NCI-H187 (cell line): ENCODE measurements at places on chromosomes 1 and 21.

DNA sequence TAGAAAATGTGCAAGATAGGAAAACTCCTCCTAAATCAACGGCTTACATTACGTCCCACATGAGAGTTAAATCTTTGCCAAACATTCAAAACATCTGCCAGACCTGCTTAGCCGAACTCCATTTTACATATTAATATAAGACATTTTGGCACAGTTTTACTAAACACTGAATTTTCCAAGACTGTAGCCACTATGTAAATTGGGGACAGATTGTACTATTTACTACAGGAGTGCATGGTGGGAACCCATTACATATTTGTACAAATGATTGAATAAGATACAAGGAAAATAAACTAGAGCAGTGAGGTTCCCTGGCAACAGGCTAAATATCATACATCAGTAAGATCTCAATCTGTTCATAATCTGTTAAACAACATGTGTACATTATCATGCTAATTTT lies 1234.4 kb downstream of the KCNT2 start:
- no peak for DNase-seq

DNA sequence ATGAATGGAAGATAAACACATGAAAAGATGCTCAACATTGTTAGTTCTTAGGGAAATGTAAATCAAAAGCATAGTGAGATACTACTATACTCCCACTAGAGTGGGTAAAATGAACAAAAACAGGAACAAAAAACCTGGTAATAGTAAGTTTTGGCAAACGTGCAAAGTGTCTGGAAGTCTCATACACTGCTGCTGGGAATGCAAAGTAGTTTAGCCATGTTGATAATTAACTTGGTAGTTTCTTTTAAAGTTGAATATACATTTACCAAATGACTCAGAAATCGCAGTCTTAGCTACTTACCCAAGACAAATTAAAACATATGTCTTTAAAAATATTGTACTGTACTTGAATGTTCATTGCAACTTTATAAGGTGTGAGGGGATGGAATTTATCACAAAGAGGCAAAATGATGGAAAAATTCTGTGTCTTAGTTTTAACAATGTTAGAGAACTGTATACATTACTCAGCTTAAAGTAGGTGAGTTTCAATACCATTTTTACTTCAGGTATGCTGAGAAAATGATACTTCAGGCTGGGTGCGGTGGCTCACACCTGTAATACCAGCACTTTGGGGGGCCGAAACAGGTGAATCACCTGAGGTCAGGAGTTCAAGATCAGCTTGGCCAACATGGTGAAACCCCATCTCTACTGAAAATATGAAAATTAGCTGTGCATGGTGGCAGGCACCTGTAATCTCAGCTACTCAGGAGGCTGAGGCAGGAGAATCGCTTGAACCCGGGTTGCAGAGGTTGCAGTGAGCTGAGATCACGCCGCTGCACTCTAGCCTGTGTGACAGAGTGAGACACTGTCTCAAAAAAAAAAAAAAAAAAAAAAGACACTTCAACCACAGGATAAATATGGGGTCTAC lies 102.3 kb downstream of the PDE4B start:
- DNase-seq = no peak

DNA sequence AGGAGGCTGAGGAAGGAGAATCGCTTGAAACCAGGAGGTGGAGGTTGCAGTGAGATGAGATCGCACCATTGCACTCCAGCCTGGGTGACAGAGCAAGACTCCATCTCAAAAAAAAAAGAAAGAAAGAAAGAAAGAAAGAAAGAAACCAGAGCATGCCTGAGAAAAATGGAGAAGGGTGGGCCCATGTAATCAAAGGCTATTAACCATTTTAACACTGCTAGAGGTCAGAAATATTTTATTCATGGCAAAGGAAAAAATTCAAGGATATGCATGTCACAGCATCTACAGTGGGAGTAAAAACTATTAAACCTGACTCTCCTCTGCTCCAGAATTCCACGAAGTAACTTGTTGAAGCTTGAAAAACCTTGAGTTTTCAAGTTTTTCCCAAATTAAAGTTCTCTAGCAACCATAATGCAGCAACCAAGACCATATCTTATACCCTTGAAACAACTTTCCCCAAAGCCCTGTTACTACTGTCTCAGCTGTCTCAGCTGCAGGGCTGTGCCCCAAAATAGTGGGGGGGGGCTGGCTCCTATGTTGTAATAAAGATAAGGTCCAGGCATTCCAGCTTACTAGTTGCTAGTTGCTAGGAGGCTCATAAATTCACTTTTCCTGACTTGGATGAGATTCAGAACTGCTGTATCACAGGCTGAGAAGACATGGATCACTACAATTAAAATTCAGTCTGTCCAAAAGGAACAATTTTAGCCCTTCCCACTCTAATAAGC lies 112.9 kb upstream of the SOD1 start:
- DNase-seq = no peak

DNA sequence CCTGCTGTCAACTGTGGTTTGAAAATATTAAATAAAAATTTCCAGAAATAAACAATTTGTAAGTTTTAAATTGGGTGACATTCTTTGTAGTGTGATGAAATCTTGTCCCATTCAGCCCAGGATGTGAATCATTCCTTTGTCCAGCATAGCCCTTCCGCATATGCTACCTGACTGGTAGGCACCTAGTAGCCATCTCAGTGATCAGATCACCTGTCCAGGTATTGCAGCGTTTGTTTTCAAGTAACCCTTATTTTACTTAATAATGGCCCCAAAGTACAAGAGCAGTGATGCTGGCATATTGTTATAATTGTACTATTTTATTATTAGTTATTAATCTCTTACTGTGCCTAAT lies 351.6 kb upstream of the B3GALT2 start:
- no peak for DNase-seq

DNA sequence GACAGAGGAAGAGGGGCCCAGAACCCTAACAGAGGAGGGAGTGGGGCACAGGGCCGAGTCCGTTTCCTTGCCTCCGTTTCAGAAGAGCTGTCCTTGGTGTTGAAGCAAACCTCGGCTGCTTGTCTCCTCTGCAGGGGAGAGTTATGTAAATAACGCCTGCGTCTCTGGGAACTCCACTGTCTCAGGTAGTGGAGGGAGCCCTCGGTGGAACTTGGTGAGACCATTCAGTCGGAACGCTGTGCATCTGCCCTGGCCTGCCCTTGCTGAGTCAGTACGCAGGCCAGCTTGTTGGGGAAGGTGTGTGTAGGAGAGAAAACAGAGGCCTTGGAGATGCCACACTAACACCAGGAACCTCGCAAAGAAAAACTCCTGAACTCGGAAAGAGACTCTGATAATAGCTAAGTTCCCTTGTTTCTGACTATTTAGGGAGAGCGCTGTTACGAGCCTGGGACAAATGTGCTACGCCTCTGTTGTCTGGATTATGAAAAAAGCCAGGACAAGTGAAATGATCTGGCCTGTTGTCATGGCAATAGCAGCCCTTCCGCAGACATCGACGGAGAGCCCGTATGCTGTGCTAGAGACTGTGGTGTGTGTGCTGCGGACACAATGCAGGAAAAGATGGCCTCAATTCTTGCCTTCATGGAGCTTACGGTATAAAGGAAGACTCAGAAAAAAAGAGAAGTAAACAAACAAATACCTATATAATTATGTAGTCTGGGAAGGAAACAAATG lies 94.6 kb upstream of the AKT3 start:
- DNase-seq = no peak

DNA sequence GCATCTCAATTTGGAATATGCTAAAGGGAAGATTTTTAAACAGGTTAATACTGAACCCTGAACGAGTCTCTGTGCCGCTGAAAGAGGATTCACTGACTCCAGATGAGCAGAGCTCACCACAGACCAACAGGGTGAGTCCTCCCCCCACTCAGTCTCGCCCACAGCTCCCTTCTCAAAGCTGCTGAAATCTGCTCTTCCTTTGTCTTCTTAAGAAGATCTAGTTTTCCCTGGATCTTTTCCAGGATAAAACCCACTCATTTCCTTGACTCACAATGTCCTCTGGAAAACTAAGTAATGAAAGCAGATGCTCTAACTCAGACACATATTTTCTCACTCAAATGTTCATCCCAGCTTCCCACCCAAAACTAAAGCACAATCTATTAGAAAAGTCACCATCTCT lies 447.0 kb upstream of the PKN2 start:
- DNase-seq = no peak

GRCh38 chr1:221907166-221907932 lies 165.5 kb upstream of the DUSP10 start:
- DNase-seq = no peak

DNA sequence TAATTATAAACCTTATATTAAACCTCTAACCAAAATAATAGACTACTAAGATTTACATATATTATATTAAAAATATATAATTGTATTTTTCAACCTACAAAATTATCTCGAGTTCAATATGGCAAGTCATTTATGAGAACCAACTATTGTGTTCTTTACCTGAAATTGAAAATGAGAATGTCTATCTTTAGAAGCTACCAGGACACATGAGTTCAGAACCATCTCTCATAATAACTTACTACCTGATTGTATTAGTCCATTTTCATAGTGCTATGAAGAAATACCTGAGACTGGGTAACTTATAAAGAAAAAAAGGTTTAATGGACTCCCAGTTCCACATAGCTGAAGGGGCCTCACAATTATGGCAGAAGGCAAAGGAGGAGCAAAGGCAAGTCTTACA lies 6.8 kb downstream of the HAO2 start:
- DNase-seq = no peak

DNA sequence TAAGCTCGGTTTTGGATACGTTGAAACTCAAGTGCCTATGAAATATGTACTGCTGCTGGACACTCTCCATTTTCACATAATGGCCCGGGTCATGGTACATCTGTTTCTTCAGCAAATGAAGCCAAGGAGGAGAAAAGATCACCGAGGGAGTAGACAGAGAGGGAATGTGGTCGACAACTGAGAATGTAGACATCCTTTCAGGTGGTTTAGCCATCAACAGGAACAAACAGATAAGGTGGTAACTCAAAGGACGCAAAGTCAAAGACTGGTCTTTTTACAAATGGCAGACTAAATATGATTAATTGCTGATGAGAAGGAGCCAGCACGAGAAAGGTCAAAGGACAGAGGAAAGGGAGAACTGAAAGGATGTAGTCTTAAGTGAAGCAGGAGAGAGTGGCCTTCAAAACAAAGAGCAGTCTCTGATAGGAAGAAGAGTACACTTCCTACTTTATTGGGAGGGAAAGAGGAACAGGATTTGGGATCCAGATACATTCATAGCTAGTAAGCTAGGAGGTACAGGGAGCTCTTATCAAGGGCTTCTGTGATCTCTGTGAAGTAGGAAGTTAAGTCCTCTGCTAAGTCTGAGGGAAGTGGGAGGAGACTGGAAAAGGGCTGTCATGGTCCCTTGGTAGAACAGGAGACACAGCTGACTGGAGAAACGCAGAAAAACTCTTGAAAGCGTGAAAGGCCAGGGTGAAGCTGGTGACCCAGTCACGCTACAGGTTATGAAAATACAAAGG lies 28.3 kb downstream of the NUP133 start:
- no peak for DNase-seq

- no peak for DNase-seq
Observed at GRCh38 chr1:229280921-229281320, 10.0 kb downstream of the RAB4A start.

GRCh38 chr1:27504588-27505419 lies 14.8 kb upstream of the WASF2 start:
- DNase-seq = no peak

DNA sequence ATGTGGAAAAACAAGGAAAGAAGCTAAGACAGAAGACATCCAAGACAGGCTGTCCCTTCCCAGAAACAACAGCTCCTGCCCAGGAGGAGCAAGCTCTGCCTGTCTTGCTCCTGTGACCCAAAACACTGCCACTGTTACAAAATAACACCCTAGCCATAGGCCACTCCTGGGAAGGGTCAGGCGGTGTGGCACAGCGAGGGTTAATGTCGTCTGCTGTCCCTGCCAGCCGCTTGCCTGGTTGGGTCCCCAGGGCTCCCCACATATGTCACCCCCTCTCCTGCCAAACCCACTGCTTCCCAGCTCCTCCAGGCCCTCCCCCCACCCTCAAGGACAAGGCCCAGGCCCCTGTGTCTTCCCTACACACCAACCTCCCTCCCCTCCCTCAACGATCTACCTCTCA lies 3.9 kb upstream of the NHLH1 start:
- DNase-seq = no peak

DNA sequence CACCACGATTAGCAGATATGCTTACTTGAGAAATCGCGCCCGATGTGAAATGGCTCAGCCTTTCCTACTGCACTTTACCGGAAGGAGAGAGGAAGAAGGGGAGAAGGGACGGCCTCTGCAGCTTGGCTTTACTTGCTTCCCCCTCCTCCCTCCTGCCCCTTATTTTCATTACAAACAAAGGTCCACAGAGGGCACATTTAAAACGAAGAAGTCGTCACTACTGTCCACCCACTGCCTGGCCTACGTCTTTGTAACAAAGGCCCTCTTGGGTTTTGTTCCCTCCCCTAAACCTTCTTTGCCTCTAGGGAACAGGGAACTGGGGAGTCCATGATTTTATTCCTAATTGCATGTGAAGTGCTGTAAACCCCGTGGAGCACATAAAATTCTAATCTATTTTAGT lies 308.5 kb downstream of the LMX1A start:
- DNase-seq = no peak

- no peak for DNase-seq
Observed at GRCh38 chr1:195717651-195718050, 890.6 kb downstream of the KCNT2 start.

DNA sequence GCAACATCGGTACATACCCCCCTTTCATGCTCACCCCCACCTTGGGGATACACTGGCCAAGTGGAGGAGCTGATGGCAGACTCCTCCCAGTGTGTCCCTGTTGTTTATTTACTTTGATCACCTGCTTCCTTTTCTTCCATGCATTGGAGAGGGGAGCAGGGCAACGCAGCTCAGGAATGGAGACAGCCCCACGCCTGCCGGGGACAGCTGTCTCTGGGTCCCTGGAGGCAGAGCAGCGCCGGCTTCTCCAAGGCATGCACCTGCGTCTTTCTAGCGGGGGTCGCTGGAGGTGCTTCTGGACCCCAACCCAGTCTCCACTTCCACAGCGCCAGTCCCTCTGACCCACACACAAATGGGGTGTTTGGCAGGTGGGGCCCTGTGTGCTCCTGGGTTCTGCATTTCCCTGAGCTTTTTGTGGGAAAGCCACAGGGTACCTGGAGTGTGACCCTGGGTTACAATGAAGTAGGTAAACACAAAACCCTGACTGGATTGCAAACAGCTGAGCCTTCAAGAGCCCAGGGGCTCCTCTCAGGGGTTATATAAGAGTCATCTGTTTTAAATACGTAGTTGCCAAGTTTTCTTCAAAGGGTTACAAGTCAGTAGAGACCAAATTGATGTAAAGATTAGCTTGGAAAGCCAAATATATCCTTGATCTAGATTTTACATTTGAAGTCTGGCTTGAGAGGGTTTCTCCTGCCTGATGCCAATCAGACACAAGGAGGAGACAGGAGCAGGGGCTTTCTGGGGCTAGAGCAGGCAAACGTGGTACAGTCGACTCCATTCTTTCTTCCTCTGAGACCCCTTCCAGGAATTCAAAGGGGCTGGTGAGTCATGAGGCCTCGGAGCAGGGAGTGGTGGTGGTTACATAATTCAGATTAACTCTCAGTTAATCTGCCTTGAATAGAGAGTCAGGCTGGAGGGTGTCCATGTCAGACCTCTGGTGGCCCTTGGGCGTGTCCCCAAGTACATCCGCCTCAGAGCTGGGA lies 4.5 kb downstream of the AJAP1 start:
- DNase-seq = no peak

- no peak for DNase-seq
Observed at GRCh38 chr1:150683914-150684313, 13.0 kb downstream of the GOLPH3L start.
